ENCODE measurements at places on chromosomes 16 and 17. TPM values are rescaled to one million over a fixed set of nuclear protein-coding genes. Genes with fewer than 3 reads are reported as not detected.

TBC1D16 gene
- total RNA-seq = 9.7 TPM

CCDC57 gene
- 7.7 TPM for total RNA-seq

CEP112 gene
- 96.5 TPM for total RNA-seq

ACE gene
- 0.77 TPM for total RNA-seq

CCL7 gene
- not detected for total RNA-seq

CRYBA1 gene
- total RNA-seq = not detected

STH gene
- not detected for total RNA-seq

KRTAP4-9 gene
- not detected for total RNA-seq

ARHGAP23 gene
- total RNA-seq = 2.6 TPM

TK1 gene
- 40.8 TPM for total RNA-seq

KRTAP1-1 gene
- not detected for total RNA-seq

CTRB2 gene
- total RNA-seq = not detected

ITGA2B gene
- total RNA-seq = 7.7 TPM

SMG1 gene
- 142 TPM for total RNA-seq

MT1G gene
- not detected for total RNA-seq

DNA sequence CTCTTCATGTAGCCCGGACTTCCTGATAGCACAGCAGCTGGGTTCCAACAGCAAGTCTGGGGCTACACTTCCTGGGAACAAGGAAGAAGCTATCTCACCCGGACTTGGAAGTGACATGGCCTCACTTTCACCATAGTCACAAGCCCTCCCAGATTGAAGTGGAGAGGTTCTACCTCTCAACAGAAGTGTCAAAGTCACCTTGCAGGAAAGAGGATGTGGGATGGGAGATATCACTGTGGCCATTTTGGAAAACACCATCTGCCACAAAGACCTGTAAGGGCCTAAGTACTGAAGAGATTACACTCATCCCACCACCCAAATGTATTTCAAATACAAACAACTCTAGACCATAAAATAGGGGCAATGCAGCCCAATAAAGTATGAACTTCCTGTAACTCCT lies 29.9 kb upstream of the DHRS7B start:
- DNase-seq = no peak

DNA sequence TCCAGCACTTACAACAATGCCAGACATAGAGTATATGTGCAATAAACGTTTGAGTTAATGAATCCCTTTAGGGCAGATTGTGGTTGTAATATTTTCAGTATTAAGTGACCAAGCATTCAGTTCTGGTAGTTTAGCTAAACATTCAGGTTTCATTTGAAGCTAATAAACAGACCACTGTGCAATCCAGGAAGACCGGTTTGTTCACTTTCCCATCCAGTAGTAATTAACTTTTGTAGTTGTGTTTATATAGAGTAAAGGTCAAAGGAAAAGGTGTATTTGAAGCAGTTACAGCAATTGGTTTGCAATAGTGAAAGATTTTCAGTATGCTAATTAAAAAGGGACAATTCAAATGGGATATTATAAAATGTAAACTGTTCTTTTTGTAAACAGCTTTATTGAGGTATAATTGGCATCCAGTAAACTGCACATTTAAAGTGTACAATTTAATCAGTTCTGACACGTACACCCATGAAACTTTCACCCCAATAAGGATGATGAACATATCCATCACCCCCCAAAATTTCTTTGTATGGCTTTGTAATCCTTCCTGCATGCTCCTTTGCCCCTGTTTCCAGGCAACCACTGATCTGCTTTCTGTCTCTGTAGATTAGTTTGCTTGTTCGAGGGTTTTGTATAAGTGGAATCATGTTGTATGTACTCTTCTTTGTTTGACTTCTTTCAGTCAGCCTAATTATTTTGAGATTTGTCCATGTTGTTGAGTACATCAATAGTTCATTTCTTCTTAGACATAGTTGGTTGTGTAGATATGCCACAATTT lies 26.3 kb downstream of the MRTFB start:
- no peak for DNase-seq

GRCh38 chr16:82454566-82454965 lies 172.2 kb upstream of the CDH13 start:
- DNase-seq = no peak

GRCh38 chr17:74968361-74968780 lies 4.2 kb downstream of the HID1 start:
- DNase-seq = no peak

- DNase-seq = no peak
Observed at GRCh38 chr17:41008811-41009210, at the start of gene KRTAP3-1. Gene KRTAP3-1, minus strand, starts transcription at chr17:41009128. Its CDS starts 54 bp downstream, at chr17:41009074.

- DNase-seq = peak; percentile 45
Observed at GRCh38 chr16:78608305-78608776, 508.9 kb downstream of the WWOX start.

- no peak for DNase-seq
Observed at GRCh38 chr17:31480904-31481782, 89.7 kb downstream of the RAB11FIP4 start.

GRCh38 chr17:79299349-79299748 lies 224.7 kb downstream of the ENGASE start:
- DNase-seq = no peak

DNA sequence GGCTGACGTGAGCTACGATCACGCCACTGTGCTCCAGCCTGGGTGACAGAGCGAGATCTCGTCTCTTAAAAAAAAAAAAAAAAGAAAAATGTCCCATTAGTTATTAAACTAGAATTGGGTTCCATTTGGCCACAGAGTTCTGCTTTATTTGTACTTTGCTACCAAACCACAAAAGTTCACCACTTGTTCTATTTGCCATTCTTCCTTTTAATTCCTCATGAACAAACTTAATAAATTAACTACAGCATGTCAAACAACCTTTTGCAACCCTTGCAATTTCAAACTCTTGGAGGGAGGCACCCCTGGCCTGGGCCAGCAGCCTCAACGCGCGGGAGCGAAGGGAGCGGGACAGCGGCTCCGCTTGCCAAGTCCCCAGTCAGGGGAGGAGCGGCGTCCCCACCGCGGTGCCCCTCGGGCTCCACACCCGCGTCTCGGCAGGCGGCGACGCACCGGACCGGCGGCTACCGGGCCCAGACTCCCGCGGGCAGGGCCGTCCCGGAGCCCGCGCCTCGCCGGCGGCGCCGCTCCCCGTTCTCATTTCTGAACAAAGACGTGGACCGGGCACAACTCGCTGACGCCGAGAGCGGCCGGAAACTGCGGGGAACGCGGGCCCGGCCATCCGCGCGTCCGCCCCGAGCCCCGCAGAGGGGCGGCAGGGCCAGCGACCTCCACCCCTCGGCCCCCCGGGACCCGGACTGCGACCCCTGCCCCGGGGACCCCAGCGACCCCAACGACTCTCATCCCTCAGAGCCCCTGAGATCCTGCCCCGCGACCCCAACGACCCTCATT lies 775 bp downstream of the CYTH1 start:
- no peak for DNase-seq

DNA sequence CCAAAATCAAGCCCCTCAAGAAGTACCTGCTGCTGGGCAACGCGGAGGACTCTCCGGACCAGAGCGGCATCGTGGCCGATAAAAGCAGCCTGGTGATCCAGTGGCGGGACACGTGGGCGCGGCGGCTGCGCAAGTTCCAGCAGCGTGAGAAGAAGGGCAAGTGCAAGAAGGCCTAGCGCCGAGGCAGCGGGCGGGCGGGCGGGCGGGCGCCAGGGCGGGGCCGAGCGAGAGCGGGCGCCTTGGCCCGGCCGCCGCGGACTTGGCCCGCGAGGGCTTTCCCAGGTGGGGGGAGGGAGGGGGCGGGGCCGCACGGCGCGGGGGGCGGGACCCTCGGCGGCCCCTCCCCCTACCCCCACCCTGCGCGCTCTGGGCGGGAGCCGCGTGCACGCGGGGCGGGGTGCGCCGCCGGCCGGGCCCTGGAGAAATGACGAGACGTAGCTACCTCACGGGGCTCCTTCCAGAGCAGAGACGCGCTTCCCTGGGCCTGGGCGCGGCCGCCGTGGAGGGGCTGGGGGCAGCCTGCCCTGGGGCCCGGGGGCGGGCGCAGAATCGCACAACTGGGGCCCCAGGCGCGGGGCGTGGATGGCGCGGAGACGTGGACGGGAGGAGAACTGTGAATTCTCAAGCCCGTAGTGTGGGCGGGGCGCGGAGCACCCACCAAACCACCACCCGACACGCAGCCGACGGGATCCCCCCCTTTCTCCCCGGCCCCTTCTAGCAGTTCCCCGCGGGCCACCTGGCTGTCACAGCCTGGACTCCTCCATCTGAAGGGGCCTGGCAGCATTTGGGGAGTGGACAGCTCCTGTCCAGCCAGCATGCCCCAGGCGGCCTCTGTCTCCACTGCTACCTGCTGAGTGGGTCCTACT lies 218.7 kb downstream of the NTN1 start:
- DNase-seq = peak; percentile 82

GRCh38 chr16:46961373-46962353 lies 11.8 kb downstream of the DNAJA2 start:
- no peak for DNase-seq

- no peak for DNase-seq
Observed at GRCh38 chr17:49582055-49582722, 6.5 kb downstream of the NXPH3 start.

GRCh38 chr16:19210968-19211367 lies 42.9 kb downstream of the SYT17 start:
- DNase-seq = no peak

- DNase-seq = no peak
Observed at GRCh38 chr16:5770118-5770517, 672.5 kb upstream of the EEF2KMT start.

DNA sequence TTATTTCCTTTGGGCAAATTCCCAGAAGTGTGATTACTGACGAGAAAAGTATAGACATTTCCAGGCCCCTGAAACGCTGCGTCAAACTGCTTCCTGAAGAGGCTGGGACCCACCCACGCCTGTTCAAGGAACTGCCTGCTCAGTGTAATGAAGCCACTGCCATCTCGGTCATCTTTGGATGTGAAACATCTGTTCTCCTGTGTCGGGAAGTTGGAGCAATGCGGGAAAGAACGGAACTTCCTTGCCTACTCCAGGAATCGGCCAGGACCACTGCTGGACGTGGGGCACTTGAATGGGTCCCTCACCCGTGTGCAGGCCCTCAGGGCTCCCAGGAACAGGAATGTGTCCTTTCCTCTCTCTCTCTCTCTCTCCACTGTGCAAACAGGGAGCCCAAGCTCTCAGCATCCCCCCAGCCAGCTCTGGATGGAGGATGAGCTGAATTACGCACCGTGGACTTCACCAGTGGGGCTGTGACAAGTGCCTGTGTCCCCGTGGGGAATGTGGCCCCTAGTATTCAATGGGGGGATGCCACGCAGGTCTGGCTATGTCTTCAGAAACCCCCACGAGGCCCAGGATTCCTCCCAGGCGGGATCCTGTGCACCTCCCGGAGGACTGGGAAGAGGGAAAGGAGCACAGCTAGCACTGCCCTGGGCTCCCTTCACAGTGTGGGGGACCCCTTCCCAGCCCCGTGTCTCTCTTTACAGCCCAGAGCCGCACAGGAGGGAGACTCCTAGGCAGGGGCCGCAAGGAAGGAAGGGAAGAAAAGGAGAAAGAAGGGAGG lies 18.3 kb upstream of the LITAF start:
- peak; percentile 73 for DNase-seq

- DNase-seq = no peak
Observed at GRCh38 chr17:42153919-42154742, 658 bp downstream of the RAB5C start.

DNA sequence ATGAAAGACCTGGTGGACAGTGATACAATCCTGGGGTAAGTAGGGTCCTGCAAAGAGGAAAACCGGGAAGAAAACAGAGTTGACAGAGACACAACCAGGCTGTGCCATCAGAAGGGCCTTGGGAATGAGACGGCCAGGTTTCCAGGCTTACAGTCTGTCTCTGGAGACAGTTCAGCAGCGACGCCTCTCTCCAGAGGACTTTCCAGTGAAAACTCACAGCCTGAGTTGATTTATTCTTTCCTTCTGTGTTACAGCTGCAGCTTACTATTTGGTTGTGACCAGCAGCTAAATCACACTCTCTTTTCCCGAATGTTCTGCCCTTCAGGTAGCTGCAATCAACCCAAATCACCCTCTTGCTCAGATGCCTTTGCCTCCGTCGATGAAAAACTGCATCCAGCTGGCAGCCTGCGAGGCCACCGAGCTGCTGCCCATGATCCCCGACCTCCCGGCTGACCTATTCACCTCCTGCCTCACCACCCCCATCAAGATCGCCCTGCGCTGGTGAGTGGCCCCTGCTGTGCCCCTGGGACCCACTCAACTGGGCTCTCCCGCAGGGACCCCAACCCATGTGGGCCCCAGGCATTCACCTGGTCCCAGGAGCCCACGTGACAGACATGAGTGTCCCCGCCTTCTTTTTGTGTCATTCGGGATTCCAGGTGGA lies 209.2 kb downstream of the RPTOR start:
- DNase-seq = no peak

DNA sequence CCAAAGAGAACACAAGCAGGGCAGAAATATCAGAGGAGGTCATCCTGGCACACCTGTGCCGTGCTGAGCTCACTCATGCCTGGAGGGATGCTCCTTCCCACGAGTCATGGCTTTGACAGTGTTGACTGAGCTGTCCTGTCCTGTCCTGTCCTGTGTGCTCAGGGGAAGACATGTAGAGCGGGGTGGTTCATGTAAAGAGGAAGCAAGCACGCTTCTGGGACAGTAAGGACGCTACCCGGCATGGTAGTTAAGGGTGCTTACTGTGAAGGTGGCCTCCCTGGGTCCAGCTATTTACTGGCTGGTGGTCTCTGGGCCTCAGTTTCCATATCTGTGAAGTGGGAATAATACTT lies 398 bp downstream of the LGALS9 start:
- DNase-seq = no peak

GRCh38 chr16:9840761-9841665 lies 341.2 kb downstream of the GRIN2A start:
- no peak for DNase-seq

- peak; percentile 75 for DNase-seq
Observed at GRCh38 chr16:4358831-4359561, 7.9 kb upstream of the PAM16 start.

DNA sequence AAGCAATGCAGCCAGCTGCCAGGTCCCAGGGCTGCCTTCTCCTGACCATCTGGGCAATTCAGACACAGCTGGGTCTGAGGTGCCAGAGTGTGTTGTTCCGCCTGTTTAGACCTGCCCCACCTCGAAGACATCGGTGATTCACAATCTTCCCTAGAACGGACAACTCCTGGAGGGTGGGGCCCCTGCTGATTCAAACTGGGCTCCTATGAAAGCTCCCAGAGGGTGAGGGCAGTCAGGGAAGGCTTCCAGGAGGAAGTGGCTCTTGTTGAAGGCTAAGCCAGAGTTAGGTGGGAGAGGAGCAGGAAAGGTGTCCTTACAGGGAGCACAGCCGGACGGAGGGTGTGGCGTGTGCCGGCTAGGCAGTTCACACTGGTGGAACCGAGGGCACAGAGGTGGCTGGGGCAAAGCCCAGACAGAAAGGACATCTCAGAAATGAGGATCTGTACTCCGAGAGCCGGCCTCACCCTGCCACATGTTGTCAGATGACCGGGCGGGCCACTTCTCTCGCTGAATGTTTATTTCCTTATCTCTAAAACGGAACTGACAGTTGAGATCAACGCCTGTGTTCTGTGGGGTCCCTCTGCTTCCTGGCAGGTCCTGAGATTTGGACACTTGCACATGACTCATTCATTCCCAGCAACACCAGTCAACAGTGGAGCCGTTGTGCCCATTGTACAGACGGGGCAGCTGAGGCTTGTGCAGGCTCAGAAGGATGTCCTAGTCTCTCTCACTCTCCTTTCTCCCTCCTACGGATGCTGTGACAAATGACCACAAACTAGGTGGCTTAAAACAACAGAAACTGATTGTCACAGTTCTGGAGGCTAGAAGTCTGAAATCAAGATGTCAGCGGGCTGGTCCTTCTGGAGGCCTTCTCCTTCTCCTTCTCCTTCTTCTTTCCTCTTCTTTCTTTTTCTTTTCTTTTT lies 26.9 kb upstream of the LITAF start:
- DNase-seq = no peak

GRCh38 chr16:14437426-14437825 lies 192.6 kb downstream of the PARN start:
- no peak for DNase-seq

- peak; percentile 80 for DNase-seq
Observed at GRCh38 chr16:70725912-70726828, 40.3 kb upstream of the MTSS2 start.
